ENCODE measurements at places on chromosomes 2 and 18. TPM values are rescaled to one million over a fixed set of nuclear protein-coding genes. Genes with fewer than 3 reads are reported as not detected.

- H3K4me3 ChIP-seq: no peak overlapping the region
- peaks cover 5% of the 10 kb centered on the region for H3K36me3 ChIP-seq
- no peaks in the 10 kb centered on the region for H3K27me3 ChIP-seq
- no peaks in the 10 kb centered on the region for H3K4me1 ChIP-seq
- DNase-seq: no peak
Observed at GRCh38 chr2:55355451-55355850, 64.2 kb downstream of the CCDC88A start.

- H3K27ac ChIP-seq: no peak overlapping the region
- H3K27me3 ChIP-seq: no peaks in the 10 kb centered on the region
- no peak for DNase-seq
- H3K36me3 ChIP-seq: no peaks in the 10 kb centered on the region
- no peak overlapping the region for H3K4me3 ChIP-seq
Observed at GRCh38 chr2:54062401-54062800, 53.0 kb upstream of the ACYP2 start.

- H3K27me3 ChIP-seq: no peaks in the 10 kb centered on the region
- no peak for DNase-seq
- H3K4me3 ChIP-seq: no peak overlapping the region
- no peaks in the 10 kb centered on the region for H3K36me3 ChIP-seq
Observed at GRCh38 chr2:127133793-127134192, 26.8 kb upstream of the BIN1 start.

- H3K4me1 ChIP-seq: no peaks in the 10 kb centered on the region
- H3K27ac ChIP-seq: no peak overlapping the region
- H3K36me3 ChIP-seq: no peaks in the 10 kb centered on the region
- H3K4me3 ChIP-seq: no peak overlapping the region
- no peak for DNase-seq
Observed at GRCh38 chr2:10891848-10892247, 19.9 kb upstream of the KCNF1 start.

GRCh38 chr2:226076529-226076928 is 677.0 kb downstream of the NYAP2 start:
- H3K36me3 ChIP-seq: no peaks in the 10 kb centered on the region
- no peak overlapping the region for H3K27ac ChIP-seq
- H3K27me3 ChIP-seq: no peaks in the 10 kb centered on the region
- no peak for DNase-seq

DNA sequence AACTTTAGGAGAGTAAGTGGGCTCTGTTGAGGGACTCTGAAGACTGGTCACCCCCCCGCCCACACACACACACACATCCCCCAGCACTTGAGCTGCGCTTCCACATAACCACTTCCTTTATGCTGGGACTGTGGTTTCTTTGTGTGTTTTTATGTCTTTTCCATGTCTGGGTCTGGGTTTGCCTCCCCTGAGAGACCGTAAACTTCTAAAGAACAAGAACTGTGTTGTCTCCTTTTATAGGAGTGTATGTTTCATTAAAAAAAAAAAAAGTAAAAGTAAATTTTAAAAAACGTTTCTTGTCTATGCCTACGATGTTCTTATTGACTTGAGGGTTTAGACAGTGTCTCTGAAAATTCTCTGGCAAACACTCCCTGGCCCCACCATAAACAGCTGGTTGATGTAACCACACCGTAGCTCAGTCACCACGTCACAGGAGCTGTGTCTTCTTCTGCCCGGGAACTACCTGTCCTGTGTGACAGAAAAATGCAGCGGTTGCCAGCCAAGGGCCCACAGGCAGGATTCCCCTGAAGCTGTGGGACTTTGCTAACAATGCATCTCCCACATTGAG is 68.0 kb downstream of the KLHL29 start:
- peak overlapping the region; percentile 26 for H3K4me3 ChIP-seq
- no peaks in the 10 kb centered on the region for H3K27me3 ChIP-seq
- no peaks in the 10 kb centered on the region for H3K36me3 ChIP-seq
- H3K4me1 ChIP-seq: peaks cover 15% of the 10 kb centered on the region
- peak; percentile 32 for DNase-seq

Gene NEU4
- total RNA-seq: 0.36 TPM

Gene RAX
- not detected for total RNA-seq

Gene PSMA8
- 1.3 TPM for total RNA-seq
